ENCODE measurements at places on chromosomes 2 and 18.

GRCh38 chr18:45378933-45379332 is 236.3 kb upstream of the SLC14A2 start:
- no peak for DNase-seq

- DNase-seq = no peak
Observed at GRCh38 chr2:26756337-26756736, 7.7 kb upstream of the SLC35F6 start.

DNA sequence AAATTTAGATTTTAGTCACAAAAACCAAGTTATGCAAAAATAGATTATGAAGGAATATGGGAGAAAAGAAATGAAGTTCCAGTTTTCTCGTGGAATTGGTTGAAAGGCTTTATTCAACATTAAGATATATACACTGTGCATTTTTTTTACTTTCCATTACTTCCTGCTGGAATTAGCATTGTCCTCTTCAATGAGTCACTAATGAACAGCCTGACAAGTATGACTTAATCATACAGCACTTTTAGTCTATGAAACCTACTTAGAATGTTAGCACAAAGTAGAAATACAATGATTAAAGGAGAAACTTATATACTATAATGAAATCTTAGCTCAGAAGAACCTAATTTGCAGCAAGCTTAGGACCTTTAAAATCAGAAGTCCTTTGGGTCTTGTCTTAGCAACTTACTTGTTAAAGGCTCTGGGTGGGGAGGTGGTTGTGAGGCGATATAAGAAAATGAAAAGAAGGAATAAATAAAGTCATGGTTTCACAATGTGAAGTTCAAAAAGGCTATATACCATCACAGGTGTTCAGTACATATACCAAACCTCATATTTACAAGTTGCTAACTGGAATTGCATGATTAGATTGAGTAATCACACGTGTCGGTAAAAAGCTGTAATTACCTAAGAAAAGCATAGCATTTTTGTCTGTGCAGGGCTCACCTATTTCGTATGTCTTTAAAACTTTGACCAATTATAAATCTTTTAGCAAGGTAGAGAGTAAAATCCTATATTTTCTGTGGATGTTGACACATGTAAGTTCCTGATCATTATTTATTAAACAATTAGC is 236.8 kb downstream of the CAMKMT start:
- DNase-seq = no peak

DNA sequence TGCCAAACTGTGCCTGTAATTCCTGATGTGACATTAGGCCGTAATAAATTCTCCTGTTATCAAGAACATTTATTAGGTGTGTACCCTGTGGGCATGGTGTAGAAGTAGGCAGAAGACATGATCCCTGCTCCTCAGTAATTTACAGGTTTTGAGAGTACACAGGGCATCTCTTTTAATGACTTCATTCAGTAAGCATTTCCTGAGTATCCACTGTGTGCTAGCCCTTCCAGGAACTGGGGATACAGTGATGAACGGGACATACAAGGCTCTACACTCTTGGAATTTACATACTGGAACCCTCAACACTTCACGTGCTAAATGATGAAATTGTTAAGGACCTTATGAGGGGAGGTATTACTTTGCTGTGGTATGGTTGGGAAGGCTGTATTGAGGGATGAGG is 30.2 kb downstream of the DIS3L2 start:
- no peak for DNase-seq

DNA sequence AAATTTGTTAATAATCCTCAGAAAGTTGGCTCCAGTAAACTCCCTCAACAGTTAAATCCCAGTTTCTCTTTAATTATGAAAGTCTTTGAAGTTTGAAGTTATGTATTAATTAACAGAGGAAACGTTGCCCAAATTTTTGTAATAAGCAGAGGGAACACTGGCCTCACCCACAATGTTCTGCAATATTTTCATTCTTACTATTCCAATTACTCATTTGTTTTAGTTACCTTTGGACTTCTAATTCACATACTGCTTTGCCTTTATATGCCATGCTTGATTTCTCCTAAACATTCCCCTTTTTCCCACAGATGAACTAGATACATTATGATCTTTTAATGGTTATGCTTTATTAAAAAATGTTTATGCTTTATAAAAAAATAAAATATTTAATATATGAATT is 61.3 kb downstream of the RELCH start:
- no peak for DNase-seq

DNA sequence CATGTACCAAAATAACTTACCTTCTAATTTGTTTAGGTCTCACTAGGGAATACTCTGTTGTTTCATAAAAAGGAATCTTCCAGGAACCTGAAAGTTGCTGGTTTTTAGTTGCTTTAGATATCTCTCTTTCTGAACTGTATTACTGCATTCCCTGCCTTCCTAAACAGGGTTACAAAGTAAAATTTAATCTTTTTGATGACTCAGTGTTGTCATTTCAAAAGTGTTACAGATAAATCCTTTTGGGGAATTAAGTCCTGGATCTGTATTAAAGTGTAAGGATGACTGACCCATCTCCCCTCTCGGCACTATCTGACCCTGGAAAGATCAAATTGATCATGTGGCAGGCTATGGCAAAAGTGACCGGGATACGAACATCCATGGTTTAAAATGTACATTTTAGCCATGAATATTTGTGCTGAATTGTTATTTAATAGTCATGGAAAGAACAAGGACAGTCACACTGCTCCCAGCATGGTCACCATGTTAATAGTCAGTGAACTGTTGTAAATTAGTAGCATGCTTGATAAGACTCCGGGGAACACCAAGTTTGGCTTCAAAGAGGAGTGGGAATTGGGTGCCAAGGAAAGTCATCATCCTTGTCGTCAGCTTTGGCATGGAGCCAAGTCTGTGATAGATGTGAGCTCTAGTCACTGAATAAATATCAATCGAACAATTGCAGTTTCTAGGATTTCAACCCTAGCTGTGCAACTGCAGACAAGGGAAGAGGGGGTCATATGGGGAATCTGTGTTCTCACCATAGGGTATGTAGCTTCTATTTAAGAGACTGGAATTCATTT is 4.2 kb downstream of the PLEKHA3 start:
- no peak for DNase-seq

GRCh38 chr2:70124983-70125480 is 37.8 kb downstream of the PCBP1 start:
- DNase-seq = no peak

DNA sequence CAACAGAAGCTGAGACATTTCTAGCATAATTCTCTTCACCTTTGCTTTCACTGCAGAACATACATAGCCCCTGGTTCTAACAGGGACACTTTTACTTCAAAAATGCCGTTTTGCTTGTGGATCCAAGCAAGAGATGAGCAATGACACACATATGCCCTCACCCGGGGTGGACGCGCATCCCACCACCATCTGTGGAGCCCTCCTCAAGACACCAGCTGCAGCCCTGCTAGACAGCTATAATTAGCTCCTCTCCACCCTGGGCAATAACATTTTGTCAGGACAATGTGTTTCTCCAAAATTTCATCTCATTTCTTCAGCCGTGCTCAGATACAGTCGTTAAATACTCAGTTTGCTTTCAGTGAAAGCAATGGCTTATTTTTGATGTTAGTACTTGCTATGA is 368.7 kb upstream of the RAB6C start:
- DNase-seq = no peak

GRCh38 chr2:229740279-229740678 is 25.9 kb upstream of the DNER start:
- no peak for DNase-seq

DNA sequence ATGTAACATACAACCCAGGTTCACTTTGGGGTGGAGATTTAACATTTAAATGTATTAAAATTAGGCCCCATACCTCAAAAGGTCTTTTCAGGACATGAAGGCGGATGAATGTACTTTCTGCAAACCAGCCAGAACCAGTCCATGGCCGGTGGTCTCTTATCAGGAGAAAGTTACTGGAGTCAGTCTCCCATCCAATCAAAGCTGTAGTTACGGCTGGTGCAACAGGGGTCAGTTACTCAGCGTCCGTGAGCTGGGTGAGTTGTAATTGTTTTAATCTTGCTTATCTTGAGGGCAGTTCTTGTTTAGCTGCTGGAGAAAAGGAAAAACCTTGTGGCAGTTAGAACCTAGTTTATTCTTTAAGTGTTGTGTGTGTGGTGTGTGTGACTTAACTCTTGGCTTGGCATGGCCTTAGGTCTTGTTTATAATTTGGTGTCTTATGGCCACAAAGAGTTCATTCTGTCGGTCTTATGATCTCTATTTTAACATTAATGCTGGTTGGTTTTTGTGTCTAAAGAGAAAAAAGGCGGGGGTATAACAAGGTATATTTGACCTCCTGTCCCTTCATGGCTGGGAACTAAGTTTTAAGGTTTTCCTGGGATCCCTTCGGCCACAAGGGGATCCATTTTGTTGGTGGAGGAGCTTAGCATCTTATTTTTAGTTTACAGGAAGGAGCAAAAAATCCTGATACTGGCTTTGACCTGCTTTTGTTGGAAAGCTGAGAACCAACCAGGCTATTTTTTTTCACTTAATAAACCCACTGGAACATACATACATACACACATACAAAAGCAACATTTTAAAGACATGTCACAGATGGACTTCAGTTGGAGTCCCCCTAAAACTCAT is 143.5 kb upstream of the NCK2 start:
- no peak for DNase-seq

- no peak for DNase-seq
Observed at GRCh38 chr2:146246736-146247523, 1597.9 kb upstream of the ACVR2A start.

DNA sequence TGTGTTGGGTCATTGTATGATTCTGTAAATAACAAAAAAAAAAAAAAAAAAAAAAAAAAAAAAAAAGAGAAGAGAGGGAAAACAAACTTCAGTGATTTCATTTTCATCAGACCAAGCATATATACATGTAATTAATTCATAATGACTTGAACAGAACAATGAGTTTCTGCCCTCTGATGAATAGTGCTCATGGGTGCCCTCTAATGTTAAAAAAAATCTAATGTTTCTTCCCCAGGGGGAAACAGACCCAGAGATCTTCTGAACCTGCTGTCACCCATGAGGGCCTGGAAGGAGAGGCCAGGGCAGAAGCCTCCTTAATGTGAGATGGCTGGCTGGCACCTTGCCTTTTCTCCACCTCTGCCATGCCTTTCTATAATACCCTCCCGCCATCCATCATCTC is 289.2 kb downstream of the ZNF521 start:
- no peak for DNase-seq

DNA sequence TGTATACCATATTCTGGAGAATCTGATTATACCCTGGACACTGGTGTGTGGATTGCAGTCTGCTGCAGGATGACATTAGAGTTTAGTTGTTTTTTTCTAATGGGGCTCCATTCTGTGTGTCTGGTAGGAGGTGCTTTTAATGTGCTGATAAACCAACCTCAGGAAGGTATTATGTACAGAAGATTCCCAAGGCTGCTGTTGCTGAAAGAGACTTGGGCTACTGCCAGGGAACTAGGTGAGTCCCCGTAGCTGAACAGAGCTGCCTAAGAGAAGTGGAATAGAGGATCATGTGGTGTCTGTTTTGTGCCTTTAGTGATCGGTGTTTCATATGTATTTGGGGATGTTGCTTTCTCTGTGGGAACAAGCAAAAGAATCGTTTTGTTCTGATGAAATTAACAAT is 16.5 kb downstream of the SPATA3 start:
- DNase-seq = no peak

DNA sequence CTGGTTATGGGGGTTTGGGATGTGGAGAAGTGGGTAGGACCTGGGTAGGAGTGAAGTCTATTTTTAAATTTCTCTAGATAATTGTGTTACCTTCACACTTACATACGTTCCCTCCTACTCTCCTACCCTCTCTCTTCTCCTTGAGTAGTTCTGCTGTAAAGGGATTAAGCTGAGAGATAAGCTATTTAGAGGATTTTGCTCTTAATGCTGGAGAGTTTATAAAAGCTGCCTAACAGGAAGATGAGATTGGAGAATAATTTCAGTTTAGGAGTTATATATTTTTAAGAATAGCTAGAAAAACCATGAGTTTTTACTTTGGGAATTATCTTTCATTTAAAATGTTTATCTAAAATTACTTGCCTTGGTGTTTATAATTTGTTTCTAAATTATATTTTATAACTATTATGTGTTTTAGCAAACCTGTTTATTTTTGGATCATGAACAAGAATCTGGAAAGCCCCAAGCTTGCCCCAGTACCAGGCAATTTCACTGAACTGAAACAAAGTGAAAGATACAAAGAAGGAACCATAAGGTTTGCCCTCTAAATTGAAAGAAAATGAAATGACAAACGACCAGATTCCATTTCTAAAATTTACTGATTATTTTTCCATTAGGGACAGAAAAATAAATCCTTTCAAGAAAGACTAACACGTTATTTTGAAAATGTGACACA is 101.5 kb downstream of the ZNF532 start:
- no peak for DNase-seq

GRCh38 chr2:134079373-134079772 is 174.5 kb upstream of the MGAT5 start:
- no peak for DNase-seq

DNA sequence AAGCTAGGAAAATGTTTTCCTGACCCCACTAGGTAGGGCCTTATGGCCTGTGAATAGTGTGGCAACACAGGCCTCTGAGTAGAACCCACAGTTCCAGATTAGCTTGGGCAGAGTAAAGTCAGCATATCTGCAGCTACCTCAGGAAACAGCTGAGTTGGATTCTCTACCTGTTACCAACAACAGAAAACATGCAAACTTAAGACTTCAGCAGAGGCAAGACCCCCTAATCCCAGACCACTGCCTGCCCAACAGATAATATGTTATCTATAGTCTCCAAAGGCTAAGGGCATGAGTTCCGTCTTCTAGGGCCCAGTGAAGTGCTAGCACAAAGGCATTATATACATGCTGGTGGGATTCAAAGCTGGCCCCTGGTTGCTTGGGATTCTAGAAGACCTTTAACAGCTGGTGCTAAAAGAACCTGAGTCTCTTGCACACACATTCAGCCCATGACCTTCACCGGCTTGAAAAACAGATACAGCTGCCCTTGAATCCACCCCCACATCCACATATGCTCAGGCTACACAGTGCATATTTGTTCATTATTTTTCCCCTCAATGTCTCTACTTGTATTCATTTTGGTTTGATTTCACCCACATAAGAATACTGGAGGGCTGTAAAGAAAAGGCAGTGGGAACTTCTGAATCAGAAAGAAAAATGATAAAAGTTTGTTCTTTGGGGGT is 13.5 kb upstream of the UBXN4 start:
- DNase-seq = no peak

DNA sequence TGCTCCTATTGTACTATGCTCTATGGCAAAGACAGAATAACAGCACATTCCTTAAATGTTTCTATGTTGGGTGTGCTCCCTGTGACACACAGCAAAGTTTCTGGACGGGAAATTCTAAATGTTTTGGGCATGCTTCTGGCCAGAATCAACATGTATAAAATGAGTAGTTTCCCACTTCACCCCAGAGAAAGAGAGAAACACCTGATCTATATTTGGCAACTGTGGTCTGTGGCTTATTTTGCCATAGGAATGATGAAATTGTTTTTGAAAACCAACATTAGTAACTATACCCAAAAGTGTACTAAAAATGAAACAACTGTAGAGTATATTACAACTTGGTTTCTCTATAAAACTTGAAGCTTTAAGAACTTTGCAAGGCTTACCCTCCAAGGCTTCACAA is 89.1 kb downstream of the RAD51AP2 start:
- DNase-seq = no peak
